ENCODE measurements at places on chromosomes 6 and 20. TPM values are rescaled to one million over a fixed set of nuclear protein-coding genes. Genes with fewer than 3 reads are reported as not detected.

GRCh38 chr6:31621991-31622390, 1.5 kb downstream of the PRRC2A start:
- DNase-seq = no peak

Gene ECT2L
- total RNA-seq = not detected

Gene AGER
- 9.3 TPM for total RNA-seq

- no peak for DNase-seq
Measured at GRCh38 chr6:72376736-72377135, 245.1 kb upstream of the KCNQ5 start.

- DNase-seq = no peak
Measured at GRCh38 chr6:143732536-143732935, 54.8 kb downstream of the PHACTR2 start.

DNA sequence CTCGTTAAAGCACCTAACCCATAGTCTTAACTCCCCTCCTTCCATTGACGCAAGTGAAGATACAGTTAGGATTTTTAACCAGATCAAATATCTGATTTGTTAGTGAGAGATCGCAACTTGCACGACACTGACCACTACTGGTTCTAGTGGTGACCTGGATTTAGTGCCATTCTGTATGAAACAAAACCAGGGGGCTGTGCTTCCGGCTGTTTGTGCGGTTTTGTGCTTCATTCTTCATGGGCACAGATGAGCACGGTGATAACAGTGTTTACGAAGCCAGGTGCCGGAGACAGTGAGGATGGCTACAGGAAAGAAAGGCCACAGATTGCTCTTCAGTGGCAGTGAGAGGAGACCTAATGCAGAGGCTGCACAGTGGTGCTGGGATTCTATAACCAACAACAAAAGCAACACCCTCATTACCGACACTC, 75.5 kb downstream of the NOL4L start:
- no peak for DNase-seq

Gene VSTM2L
- total RNA-seq = 0.94 TPM

Gene PEDS1
- total RNA-seq = 23.6 TPM

Data from omental fat pad (tissue), 4 donors.